D721Med (cell line): ENCODE measurements at places on chromosomes 6 and 20.

- DNase-seq = no peak
These were observed 208.2 kb upstream of the RIN2 start for GRCh38 chr20:19549896-19550295.

DNA sequence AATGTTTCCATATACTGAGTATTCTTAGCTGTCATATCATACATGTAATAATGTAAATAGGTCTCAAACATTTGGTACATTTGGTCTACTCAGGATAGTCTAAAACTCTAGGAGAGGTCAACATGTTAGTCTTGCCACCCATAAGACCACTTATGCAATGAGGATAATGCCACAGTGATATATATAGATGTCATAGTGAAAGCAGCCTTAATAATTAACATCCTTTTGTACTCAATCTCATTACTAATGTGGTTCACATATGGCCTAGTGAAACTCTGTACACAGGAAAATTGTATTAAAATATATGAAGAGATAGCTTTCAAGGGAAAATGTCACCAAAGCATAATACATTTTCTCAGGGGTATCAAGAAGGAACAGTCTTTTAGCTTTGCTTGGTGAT is 577.9 kb downstream of the TFAP2B start:
- no peak for DNase-seq

DNA sequence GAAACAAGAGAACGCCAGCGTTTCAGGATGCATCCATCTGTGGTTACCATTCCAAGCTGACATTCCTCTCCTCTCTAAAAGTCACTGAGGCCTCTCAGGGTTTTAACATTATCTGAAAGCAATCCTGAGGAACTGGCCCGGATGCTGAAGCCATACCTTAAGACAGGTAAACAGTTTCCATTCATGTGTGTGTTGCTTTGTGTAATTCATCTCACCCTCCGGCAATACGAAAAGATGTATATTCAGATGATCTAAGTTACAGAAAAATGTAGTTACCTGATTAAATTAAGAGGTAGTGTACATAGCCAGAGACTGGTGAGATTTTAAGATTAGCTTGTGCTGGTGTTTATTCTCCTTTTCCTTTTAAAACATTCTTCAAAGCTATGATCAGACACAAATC is 68.4 kb upstream of the BACH2 start:
- DNase-seq = no peak

GRCh38 chr6:142740449-142740848 is 204.5 kb downstream of the HIVEP2 start:
- no peak for DNase-seq

DNA sequence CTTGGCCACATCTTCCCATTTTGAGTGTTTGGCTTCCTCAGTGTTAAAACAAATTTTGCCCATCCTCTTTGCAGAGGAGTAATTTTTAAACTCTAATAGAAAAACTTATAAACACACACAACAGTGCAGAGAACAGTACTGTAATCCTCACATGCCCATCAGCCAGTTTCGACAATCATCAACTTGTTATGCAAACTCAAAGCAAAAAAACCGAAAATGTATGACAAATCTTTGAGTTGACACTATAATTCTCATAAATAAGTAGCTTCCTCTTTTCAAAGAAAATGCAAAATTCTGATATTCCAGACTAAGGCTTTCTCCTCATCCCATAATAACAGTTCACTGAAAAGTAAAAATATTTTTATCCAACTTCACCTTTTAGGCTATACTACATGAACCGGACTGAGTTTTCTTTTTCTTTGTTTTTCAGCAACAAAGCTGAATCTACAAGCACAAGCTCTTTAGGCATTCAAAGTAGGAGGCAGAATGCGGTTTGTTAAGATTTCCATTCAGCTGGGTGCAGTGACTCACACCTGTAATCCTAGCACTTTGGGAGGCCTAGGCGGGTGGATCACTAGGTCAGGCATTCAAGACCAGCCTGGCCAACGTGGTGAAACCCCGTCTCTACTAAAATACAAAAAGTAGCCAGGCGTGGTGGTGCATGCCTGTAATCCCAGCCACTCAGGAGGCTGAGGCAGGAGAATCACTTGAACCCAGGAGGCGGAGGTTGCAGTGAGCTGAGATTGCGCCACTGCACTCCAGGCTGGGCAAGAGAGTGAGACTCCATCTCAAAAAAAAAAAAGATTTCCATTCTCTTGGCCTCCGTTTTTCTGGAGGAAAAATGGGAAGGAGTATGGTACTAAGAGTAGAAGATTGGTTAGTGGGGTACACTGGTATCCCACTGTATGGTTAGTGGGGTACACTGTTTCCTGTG is 74.8 kb downstream of the GCNT2 start:
- no peak for DNase-seq

DNA sequence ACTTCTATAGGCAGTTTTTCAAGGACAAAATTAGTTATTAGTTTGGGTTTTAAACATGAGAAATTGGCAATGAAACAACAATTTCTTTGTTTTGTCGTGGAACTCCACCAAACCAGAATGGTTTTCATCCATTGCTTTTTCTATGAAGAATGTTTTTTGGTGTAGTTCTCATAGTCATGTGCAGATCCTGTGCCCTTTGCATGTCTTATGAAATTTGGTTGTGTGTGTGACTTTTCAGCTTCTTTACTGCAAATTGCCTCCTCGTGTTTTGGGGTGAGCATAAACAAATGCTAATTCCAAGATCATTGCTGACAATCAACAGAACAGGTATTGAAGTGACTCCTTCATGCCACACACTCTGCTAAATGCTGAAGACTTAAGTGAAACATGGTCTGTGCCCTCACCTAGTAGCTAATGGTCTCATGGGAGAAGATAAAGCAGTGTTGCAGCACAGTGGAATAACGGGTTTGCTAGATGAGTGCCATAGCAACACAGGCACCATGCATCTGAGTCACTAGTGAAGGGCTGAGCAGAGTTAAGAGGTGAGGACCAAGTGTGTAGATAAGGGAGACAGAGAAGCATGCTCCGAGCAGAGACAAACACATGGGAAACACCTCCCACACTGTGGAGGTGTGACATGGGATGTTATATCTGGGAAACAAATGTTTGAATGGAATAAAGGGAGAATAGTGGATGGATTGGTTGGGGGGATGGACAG is 120.0 kb downstream of the SLC16A10 start:
- no peak for DNase-seq

DNA sequence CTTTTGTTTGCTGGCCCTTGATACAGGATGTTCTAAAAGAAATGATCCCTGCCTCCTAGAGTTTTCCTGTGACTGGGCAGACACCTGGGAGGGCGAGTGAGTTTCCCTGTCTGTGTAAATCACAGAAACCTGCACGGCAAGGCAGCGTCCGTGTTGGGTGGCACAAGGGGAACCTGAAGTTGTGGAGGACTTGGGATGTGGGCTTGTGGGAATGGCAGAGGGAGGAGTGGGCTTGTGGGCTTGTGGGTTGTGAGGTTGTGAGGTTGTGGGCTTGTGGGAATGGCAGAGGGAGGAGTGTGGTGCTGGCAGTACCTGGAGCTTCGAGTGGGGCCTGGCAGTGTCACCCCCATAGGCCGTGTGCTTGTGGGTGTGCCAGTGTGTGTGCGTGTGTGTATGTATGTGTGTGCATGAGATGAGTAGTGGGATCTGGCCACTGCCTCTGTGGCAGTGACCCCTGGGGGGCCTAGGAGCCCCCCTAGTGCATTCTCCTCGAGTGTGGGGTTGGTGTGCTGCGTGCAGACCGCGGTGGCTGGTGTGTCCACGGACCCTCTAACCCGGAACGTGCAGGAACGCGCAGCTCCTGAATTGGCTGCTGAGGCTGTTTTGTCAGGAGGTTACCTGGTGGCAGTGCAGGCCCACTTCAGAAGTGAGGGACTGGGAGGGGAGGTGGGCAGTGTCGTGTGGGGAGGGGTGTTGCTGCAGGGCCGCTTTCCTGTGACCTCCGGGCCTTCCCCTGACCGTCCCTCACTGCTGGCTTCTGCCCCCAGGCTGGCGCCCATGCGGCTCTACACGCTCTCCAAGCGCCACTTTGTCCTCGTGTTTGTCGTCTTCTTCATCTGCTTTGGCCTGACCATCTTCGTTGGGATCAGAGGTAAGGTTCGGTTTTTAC is 13.0 kb downstream of the TMEM181 start:
- no peak for DNase-seq

GRCh38 chr20:19620446-19620845 is 137.6 kb upstream of the RIN2 start:
- no peak for DNase-seq

DNA sequence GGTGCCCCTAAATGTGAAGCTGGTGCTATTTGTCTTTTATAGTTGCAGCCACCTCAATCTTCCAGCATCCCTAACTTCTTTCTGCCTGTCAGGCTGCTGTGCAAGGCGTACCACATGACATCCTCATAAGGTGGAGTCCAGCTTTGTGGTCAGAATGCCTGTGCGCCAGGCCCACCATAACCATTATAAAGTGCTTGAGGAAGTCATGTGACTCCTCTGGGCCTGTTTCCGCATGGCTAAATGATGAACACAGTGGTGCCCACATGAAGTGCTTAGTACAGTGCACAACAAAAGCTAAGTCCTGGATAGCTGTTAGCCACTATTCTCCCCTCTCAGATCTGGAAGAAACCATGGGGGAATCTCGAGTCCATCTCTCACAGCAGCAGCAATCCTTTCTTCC is 75.6 kb downstream of the INSM1 start:
- DNase-seq = no peak

- no peak for DNase-seq
These were observed 89.7 kb downstream of the NDUFAF5 start for GRCh38 chr20:13874394-13875157.
